NCI-H524 (cell line): ENCODE measurements at places on chromosomes 3 and 15.

GRCh38 chr3:100263583-100263982 lies 2.8 kb downstream of the TBC1D23 start:
- DNase-seq = no peak

DNA sequence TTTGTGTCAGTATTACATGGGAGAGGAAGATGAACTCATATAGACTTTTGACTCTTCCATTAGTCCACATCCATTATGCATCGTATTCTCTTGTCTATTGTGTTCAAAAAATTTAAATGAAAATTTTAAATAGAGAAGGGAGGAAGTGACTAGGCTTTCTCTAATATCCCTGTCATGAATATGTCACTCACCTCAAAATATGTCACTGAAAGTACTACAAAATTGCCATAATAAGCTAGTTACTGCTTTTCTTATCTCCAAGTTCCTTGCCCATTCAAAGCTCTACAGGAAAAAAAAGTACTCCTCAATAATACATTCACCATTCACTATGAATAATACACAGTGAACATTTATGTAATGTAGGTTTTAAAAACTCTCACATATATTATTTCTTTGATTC lies 22.3 kb upstream of the GHSR start:
- no peak for DNase-seq

DNA sequence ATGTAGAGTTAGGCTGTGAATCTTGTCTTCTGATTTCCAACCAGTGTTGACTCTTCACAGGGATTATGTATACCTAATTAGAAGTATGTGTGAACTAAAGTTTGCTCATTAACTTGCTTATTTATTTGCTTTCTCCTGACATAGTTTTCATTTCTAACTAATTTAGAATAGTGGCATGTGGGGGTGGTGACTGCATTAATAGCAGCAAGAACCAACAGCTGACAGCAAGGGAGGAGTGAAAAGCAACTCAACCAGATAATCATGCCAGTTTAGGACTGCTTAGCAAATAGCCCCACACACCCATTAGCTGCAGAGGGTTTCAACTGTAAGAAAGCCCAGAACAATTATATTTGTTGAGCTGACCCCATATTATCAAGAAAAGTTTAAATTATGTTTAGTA lies 3.8 kb downstream of the ST3GAL6 start:
- no peak for DNase-seq

DNA sequence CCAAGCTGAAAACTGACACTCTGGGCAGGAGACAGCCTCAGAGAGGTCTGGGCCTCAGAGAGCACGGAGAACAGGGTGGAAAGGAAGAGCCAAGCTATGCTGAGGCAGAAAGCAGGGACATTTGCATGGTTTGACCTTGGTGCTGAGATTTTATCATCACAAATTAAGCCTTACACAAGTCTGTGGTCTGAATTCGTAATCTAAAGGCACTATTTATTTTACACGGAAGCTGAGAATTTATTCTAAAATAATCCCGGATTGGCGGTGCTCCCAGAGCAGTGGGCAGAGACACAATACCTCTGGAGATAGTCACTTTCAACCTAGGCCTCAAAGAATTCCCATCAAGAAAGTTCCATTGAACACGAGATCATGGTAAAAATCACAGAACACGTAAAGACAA lies 47.5 kb downstream of the CFAP92 start:
- no peak for DNase-seq

GRCh38 chr15:50100486-50100885 lies 18.5 kb downstream of the ATP8B4 start:
- no peak for DNase-seq

- peak; percentile 93 for DNase-seq
Measured at GRCh38 chr3:51391075-51391565, at the start of gene RBM15B. Gene RBM15B, plus strand, starts transcription at chr3:51391285. Its CDS starts 115 bp downstream, at chr3:51391400.
